ENCODE measurements at places on chromosomes 2 and 18.

DNA sequence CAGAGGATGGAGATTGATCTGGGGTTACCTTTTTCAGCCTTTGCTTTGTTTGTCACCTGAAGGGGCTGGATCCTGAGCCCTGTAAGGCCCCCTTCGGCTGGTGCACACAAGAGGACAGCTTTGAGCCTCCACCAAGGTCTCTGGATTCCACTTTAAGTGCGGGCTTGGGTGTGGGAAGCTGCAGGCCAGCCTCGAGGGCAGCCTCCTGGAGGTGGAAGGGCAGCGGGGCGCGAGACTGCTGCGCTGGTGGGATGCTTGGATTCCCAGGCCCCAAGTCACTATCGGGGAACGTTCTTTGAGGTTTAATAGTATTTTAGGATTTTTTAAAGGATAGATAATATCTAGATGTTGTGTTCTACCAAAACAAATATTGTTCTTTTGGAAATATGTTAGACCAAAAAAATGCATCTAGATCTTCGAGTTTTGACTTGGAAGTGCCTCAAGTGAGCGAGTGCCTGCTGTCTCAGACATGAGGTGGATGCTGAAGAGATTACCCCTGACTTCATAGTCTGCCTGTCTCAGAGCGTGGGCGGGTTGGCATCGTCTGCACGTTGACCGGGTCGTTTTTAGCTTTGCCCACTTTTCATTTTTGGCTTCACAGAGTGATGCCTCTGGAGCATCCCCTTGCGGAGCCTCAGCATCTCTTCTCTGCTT is 113.8 kb downstream of the AGAP1 start:
- DNase-seq, result no peak

GRCh38 chr2:199302851-199303250 is 154.9 kb downstream of the SATB2 start:
- no peak for DNase-seq

DNA sequence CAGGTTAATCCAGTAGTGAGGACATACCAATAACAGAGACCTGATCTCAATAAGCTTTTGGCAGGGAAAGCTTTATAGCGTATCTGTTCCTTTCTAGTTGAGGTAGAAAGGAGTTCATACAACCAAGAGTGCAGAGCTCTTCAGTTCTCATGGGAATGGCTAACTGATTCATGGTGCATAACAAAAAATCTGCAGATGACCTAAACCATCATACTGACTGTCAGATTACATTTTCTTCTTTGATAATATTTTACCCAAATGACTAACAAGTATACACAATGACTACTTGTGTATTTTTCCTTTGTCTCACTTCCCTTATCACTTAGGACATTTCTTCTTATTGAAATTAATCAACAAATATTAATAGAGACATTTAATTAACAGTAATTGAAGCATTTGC is 140.0 kb upstream of the SERTAD2 start:
- DNase-seq, result no peak

GRCh38 chr2:43152741-43153647 is 73.4 kb downstream of the ZFP36L2 start:
- DNase-seq, result no peak
